ENCODE measurements at places on chromosomes 16 and 17.
A peak's percentile ranks its signal among the peaks of the same experiment; 100 is the strongest.

- DNase-seq = no peak
These were observed 270.0 kb upstream of the SOX9 start for GRCh38 chr17:71850812-71851211.

GRCh38 chr17:11840831-11841230 lies 156.4 kb downstream of the ZNF18 start:
- no peak for DNase-seq

- DNase-seq = no peak
These were observed 2.8 kb downstream of the DNAJA3 start for GRCh38 chr16:4428500-4428899.

- DNase-seq = no peak
These were observed 6.1 kb downstream of the ARHGAP27 start for GRCh38 chr17:45426561-45426960.

GRCh38 chr16:88577166-88577565 lies 7.0 kb downstream of the ZC3H18 start:
- no peak for DNase-seq

GRCh38 chr16:72985995-72986394 lies 61.9 kb downstream of the ZFHX3 start:
- no peak for DNase-seq

DNA sequence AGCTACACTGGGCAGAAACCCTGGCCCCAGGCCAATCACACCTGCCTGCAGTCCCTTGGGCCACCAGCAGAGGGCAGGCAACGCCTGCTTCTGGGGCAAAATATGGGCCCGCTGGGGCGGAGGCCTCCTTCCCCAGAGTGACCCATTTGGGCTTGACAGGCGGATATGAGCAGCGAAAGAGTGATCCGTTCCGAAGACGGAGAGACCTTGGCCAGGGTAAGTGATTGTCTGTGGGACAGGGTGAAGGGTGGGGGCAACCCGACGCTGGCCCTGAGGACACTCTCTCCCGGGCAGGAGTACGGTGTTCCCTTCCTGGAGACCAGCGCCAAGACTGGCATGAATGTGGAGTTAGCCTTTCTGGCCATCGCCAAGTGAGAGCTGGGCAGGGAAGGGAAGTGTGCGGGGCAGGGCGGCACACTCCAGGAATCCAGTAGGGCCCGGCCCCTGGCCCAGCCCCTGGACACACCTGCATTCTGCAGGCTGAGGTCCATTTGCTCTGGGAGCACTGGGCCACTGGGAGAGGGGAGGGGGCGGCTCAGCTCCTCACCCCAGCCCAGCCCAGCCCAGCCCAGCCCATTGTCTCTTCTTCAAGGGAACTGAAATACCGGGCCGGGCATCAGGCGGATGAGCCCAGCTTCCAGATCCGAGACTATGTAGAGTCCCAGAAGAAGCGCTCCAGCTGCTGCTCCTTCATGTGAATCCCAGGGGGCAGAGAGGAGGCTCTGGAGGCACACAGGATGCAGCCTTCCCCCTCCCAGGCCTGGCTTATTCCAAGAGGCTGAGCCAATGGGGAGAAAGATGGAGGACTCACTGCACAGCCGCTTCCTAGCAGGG lies 3.5 kb upstream of the NHERF1 start:
- peak; percentile 73 for DNase-seq

GRCh38 chr17:1606352-1606985 lies 22.2 kb downstream of the SLC43A2 start:
- DNase-seq = no peak

GRCh38 chr17:32569171-32570080 lies 82.6 kb downstream of the CDK5R1 start:
- no peak for DNase-seq

GRCh38 chr17:64080174-64080618 lies 49.7 kb downstream of the ERN1 start:
- no peak for DNase-seq

DNA sequence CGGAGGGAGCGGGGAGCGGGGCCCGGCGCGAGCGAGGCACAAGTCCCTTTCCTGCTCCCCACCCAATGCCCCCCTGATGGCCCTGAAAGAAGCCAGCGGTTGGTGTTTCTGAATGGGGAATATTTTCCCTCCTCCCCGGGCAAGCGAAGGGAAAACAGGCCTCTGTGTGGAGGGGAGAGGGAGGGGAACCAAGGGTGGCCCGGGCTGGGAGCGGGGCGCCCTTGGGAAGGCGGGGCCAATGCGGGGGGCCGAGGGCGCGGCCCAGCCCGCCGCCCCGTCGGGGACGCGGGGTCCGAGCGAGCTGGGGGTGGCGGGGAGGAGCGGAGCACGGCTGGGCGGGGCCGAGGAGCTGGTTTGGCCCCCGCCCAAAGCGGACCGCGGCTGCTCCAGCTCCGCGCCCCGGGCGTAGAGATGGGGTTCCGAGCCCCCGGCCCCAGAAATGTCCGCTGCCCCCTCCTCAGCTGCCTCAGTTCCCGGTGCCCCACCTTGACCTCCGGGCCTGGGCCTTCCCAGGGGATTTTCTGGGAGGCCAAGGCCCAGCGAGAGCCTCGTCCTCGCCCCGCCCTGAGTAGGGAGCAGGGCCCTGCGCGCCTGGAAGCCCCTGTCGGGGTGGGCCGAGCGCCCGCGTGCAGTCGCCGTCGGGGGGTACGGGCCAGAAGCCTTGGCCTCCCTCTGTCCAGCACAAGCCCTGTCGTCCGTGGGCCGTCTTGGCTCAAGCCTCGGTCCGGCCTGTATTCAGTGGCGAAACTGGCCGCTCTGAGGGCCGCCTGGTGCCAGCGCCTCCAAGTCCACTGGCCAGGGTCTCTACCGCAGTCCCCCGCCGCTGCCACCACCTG lies 3.9 kb upstream of the HEXIM1 start:
- no peak for DNase-seq

DNA sequence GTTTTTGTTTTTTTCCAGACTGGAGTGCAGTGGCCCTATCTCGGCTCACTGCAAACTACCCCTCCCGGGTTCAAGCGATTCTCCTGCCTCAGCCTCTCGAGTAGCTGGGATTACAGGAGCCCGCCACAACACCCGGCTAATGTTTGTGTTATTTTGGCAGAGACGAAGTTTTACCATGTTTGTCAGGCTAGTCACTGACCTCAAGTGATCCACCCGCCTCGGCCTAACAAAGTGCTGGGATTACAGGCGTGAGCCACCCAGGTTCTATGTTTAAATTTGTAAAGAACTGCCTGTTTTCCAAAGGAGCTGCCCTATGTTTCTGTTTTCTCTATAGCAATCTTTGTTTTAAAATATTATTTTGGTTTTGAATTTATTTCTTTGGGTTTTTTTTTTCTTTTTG lies 13.8 kb upstream of the C16orf87 start:
- DNase-seq = no peak
